OCI-M1 (cell line): ENCODE measurements at places on chromosomes 12 and 14.

DNA sequence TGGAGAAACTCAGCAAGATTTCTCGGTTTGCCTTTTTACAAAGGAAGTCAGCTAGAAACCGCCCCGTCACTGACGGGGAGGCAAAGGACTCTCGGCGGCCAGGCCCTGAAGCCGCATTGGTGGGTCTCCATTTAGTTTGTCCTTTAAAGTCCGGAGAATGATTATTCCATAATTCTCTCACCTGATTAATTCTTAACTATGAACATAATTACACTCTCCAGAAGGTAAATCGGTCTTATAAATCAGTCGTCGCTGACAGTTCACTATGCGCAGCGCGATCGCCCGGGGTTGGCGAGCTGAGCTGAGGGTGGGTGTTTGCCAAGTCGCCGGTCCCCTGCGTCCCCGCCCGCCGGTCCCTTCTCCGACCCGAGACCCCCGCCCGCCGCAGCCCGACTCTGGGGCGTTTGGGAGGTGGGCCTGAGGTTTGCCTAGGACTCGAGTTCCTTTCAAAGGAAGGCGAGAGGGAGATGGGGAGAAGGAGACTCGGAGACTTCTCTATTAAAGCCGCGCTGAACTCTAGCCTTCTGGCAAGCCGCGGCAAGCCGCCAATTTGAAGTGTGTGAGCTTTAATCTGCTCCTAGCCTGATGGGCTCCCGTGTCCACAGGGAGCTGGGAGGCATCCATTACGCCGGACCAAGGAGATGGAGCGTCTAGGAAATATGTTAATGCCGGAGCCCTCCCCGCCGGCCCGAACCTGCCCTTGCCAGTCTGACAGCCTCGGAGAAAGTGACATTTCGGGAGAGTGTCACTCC lies 392.9 kb downstream of the NOVA1 start:
- DNase-seq, result no peak

DNA sequence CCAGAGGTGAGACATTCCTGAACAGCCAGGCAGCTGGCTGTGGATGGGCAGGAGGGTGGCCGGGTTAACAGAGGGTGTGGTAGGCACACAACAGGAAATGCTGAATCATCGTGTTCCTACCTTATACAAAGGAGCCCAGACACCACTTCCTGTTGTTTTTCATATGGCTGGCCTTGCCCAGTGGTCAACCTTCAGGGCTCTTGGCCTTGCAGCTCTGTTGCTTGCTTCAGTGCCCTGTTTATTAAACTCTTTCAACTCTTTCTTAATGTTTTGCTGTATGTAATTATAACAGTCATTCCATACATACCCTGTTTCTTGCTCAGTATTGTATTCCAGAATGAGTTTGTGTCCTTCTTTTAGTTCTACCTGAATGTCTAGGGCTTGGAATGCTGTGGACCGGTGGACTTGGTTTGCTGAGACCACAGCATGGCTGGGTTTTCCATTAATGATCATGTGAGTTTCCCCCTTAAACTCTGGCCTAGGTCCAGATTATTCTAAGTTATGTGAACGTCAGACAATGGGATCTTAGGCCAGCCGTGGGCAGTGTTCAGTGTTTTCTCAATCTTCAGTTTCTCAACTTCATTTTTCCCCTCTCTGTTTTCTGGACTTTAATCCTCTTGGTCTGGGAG lies 11.9 kb downstream of the CFAP54 start:
- DNase-seq, result peak; percentile 63

DNA sequence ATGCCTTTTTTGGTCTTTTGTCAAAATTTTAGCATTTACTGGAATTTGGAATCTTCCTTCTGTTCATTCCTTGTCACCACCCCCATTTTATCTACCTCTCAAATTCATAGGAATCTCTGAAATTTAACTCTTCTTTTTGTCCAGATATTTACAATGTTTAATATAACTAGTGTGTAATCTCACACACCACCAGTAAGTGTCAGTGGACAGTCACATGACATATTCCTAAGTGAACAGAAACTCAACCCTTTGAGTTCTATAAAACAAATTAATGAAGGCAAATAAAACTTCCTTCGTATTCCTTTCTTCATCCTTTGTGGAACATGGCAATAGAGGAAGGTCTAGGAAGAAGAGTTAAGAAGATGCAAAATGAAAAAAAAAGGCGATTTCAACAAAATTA lies 26.6 kb downstream of the ATF7 start:
- DNase-seq, result peak; percentile 49

DNA sequence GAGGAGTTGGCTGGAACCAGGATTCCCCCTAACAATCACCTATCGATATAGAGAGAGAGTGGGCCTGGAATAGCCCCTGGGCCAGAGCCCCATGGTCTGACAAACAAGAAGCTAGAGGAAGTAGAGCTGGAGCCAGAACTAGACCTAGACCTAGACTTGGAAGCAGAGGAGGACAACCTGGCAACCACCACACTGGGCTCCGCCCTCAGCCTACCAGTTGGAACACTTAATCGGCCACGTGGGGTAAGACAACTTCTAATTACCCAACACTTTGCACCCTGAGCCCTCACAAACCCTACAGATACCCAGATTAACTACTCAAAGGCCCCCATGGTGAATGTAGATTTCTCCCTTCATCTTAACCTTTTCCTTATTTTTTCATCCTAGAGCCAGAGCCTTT lies 4.6 kb upstream of the PA2G4 start:
- DNase-seq, result no peak

GRCh38 chr14:96624661-96625425 lies 122.7 kb downstream of the PAPOLA start:
- no peak for DNase-seq

- no peak for DNase-seq
These were observed 68.9 kb downstream of the ESR2 start for GRCh38 chr14:64225151-64225757.

- peak; percentile 46 for DNase-seq
These were observed 319.0 kb downstream of the FOXG1 start for GRCh38 chr14:29085546-29085945.

- no peak for DNase-seq
These were observed 34.8 kb downstream of the GCN1 start for GRCh38 chr12:120159509-120160237.

DNA sequence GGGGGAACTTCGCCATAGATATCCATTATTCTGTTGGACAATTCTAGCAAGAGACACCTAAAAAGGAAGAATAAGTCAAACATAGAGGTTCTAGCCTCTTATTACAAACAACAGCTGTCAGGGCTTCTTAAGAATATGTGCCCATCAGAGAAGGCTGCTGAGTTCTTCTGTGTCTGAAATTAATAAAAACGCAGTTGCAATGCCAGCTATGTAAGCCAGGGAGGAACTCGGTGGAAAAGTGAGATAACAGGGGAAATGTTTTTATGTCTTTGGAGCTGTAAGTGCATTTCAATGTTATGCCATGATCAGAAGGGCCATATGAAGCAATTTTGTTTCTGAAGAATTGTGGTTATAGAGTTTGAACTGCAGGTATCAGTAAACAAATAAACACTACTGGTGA lies 95.0 kb downstream of the SYT1 start:
- DNase-seq, result no peak

DNA sequence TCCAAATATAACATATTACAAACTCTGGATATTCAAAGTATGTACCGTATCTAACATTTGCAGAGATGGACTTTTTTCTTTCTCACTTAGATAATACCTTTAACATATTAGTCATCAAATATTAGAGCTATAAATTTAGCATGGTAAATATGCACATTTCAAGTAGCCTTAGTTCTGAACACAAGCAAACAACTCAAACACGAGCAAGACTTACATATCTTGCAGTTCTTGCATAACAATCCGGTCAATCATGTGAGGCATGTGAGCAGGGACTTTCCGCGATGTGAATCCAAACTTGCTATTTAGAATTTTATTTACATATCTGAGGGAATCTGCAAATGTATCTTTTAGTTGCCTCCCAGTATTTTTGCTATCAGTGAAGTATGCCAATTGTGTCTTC lies 22.1 kb upstream of the SYCP3 start:
- no peak for DNase-seq
